ENCODE measurements at places on chromosomes 1 and 21.
A peak's percentile ranks its signal among the peaks of the same experiment; 100 is the strongest.

GRCh38 chr1:226891846-226892523 is 21.6 kb downstream of the PSEN2 start:
- no peak for DNase-seq

DNA sequence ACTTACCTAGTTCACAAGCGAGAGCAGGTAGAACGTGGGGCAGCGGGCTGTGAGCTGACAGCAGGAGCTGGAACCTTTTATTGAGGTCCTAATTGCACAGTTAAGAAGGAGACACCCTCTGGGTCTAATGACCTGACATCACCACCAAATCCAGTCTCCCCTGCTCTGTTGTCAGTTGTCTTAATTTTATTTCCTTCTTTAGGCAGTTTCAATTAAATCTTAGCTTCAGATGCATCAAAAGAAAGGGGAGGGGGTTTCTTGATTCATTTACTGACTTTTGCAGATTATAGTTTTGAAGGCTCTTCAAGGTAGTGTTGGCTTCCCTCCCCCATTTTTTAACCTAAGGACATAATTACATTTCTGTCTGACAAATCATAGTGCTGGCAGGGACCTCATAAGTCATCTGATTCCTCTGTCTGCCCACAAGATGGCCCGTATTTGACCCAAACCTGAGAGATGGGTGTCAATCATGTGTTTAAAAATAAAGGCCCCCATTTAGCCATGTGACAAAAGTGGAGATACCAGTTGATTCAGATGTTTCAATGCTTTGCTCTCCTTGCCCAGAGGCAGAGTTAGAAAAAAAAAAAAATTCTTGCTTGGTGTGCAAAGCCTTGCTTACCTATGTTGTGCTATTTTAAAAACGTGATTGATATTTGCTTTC is at the start of gene TCHHL1:
Gene TCHHL1, minus strand, starts transcription at position 51 of the 661 bp plus-strand sequence. CDS start 921 bp downstream, outside the sequence.
- no peak for DNase-seq

DNA sequence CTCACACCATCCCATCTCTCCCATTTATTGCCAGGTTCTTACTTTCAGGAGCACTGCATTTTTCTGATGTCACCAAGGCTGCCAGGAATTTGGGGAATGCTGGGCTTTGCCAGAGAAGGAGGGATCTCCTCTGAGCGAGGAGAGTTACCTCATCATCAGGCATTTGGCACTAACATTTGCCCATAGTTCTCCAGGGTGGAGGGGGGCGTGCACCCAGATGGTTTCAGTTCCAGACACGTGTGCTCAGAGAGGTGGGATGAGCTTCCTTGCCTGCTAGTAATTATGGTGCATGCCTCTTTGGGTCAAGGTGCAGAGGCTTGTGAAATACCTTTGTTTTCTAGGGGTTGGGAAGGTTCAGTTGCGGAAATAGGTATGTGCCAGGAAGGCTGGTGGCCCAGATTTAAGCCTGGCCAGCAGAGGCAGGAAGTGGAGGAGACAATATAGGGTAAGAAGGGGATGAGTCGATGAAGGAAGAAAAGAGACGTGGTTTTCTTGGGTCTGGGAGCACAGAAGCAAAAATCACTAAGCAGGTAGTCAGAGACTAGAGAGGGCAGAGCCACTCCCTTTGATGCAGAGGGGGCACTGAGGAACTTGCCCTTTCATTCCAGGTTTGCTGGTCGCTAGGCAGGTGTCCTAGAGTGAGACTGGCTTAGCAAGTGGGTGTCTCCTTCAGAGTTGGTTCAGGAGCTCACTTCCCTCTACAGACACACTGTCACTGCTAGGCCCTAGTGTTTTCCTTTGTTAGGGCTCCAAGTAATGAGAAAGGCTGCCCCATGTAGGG is 7.2 kb downstream of the TUFT1 start:
- no peak for DNase-seq

DNA sequence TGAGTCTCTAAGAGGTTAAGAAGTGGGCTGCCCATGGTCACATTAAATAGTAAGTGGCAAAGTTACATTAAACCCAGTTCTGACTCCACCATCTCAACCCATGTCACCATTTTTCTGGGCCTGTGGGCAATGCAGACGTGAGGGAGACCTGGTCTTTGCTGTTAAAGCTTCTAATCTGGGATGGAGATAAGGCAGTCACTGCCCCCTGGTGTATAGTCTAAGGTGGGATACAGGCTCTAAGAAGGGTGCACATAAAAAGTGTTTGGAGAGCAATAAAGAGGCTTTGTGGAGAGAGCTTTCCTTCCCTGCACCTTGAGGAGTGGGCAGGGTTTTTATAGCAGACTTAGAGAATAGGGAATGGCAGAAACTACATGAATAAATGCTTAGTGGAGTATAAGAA is 141.3 kb downstream of the ROR1 start:
- DNase-seq: no peak

DNA sequence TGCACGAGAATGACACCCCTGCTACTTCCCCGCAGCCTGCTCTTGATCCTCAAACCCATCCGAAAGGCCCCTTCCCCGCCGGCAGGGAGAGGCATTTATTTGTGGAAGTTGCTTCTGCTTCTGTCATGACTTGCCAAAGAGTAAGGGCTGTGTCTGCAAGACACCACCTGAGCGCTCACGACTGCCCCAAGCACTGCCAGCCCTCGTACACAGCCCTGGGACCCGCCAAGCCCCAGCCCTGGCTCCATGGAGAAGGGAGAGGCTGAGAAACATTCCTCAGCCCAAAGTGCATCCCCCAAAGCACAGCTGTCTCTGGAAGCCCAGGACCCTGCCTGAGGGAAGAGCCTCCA is 6.3 kb upstream of the TPRG1L start:
- no peak for DNase-seq

DNA sequence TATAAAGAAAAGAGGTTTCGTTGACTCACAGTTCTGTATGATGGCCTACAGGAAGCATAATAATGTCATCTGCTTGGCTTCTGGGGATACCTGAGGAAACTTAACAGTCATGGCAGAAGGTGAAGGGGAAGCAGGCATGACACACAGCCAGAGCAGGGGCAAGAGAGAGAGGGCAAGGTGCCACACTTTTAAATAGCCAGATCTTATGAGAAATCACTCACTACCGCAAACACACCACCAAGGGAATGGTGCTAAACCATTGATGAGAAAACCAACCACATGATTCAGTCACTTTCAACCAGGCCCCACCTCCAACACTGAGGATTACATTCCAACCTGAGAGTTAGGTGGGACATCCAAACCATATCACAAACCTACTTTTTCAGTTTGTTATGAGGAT is 245.9 kb upstream of the SGIP1 start:
- no peak for DNase-seq

DNA sequence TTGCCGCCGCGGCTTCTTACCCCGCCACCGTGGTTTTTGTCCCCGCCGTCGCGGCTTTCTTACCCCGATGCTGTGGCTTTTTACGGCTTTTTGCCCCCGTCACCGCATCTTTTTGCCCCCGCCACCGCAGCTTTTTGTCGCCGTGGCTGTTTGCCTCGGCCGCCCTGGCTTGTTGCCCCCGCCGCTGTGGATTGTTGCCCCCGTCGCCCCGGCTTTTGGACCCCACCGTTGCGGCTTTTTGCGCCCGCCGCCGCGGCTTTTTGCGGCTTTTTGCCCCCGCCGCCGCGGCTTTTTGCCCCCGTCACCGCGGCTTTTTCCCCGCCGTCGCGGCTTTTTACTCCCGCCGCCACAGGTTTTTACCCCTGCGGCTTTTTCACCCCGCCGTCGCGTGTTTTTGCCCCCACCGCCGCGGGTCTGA is 3934.3 kb downstream of the SRGAP2C start:
- no peak for DNase-seq

- no peak for DNase-seq
These were observed 581.7 kb downstream of the MRPL39 start for GRCh38 chr21:25025596-25025995.

DNA sequence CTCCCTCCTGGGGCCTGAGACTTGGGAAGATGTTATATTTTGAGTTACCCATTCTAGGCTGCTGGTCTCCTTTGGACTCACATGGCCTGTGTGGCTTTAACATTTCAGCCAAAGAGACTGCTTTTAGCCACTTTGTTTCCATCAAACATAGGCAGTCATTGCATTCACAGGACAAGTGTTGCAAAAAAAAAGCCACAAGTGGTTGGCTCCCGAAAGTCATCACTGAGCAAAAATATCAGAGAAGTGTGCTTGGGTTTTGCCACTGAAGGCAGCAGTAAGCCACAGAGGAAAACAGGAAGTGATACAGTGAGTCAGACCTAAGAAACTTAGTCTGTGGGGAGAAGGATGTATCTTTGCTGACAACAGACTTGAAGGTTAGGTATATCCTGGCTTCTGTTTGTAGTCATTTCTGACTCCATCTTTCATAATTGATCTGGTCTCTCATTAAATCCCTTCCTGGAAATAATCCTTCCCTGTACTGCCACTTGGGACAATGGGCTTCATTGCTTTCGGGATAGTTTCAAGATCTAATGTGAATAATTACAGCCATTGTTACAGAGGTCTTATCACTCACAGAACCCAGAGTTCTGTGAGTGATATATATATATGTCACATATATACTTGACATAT is 80.9 kb downstream of the COLGALT2 start:
- DNase-seq: peak; percentile 79

GRCh38 chr1:109620401-109620791 is 759 bp downstream of the AMPD2 start:
- DNase-seq: no peak

GRCh38 chr1:237687804-237688203 is 202.9 kb downstream of the ZP4 start:
- DNase-seq: no peak

DNA sequence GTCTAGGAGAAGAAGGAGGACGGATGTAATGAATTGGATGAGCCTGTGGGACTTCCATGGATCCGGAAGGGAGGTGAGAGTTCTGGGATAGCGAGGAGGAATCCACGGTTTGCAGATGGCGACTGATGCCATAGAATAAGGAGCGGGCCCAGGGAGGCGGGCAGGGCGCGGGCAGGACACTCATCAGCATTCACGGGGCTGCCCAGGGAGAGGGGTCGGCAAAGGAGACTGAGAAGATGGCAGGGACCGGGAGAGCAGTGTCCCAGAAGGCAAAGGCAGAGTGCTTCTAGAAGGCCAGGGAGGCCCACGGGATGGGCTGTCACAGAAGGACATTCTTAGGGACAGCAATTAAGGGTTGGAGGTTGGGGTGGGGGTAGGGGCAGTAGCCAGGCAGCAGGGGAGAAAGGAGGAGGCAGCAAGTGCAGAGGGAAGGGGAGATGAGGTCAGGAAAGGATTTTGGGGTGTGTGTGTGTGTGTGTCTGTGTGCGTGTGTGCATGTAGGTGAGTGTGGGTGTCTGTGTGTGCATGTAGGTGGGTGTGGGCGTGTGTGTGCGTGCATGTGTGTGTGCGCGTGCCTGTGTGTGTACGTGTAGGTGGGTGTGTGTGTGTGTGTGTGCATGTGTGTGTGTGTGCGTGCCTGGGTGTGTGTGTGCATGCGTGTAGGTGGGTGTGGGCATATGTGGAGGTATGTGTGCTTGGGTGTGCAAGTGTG is 1.1 kb upstream of the COL8A2 start:
- DNase-seq: no peak

DNA sequence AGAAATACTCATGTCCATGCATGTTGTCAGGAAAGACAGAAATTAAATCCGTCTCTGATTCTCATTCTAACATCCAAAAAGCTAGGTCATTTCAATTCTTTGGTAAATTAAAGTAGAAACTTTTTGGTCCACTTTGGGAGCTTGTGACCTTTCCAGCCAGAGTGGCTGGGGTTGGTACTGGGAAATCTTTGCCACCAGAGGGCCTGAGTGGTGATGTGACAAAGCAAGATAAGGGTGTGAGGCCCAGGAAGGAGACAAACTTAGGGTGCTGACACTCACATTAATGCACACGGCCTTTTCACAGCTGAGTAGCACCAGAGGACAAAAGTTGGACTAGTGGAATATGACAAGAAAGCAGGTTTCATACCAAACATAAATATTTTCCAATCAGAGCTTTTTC is 144.3 kb downstream of the DNM3 start:
- DNase-seq: no peak

DNA sequence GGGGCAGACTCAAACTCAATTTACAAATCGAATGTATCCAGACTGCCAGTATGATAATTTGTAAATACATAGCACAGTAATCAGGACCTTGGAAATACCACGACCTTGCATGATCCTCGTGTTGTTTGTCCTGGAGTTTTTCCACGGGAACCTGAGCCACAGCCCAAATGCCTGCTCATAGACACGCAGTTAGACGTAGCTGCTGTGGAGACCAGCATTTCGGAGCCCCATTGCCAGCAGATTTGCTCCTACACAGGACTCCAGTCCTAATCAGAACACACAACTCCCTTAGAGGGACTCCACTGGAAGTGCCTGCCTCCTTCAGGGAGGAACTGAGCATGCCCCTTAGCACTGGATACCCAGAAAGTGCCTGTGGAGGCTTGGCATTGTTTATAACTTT is 163.2 kb downstream of the GALNT2 start:
- no peak for DNase-seq

GRCh38 chr21:35470522-35470921 is 421.4 kb upstream of the RUNX1 start:
- DNase-seq: no peak

DNA sequence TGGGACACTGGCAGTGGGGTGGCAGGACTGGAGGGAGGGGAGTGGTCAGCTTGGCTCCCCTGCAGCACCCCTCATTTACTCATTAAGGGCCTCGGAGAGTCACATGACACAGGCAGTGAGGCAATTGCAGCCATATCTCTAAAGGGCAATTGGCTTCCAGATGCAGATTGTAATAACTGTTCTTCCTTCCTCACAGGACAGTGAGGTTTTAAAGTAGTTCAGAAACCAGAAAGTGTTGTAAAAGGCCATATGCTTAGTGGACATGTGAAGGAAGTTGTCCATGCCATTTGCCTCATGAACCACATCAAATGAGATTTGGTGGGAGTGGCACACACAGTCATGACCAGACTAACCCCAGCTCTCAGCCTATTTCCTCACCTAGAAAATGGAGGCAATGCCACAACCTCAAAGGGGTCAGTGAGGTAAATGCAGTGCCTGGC is 11.1 kb downstream of the MTX1 start:
- peak; percentile 53 for DNase-seq

GRCh38 chr1:224563666-224564065 is 52.5 kb upstream of the CNIH3 start:
- no peak for DNase-seq

Data from CD4-positive, alpha-beta T cell treated with Interleukin-21 for 1 hour (primary cell).